Right atrium auricular region (tissue), 2 donors: ENCODE measurements at places on chromosomes 6 and 20. TPM values are rescaled to one million over a fixed set of nuclear protein-coding genes. Genes with fewer than 3 reads are reported as not detected.

The SLC17A3 gene
- total RNA-seq = not detected

DNA sequence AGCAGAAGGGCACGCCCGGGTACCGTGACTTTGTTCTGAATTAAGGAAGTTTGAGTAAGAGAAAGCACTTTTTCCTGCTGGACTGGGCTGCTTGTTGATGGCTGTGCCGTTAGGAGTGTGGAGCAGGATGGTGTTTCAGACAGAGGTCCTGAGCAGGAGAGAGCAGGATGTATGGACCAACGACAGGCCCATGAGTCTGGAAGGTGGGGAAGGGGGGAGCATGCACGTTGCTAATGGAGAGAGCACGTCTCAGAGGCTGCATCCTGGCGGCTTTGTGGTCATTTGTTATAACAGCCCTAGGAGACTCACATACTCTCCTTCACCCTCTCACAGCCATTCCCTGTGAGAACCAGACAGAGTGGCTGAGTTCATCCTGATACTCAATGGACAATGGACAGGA lies 56.8 kb downstream of the PHACTR3 start:
- DNase-seq = peak; percentile 40

GRCh38 chr6:152750694-152751093 lies at the start of gene VIP:
VIP (plus strand) TSS chr6:152750797; CDS start chr6:152752178, 1,381 bp downstream.
- DNase-seq = no peak

GRCh38 chr6:111952274-111952673 lies 79.0 kb upstream of the FYN start:
- DNase-seq = no peak
